ENCODE measurements at places on chromosomes 16 and 17.

- no peak for DNase-seq
These were observed 9.5 kb downstream of the PROCA1 start for GRCh38 chr17:28702026-28702751.

DNA sequence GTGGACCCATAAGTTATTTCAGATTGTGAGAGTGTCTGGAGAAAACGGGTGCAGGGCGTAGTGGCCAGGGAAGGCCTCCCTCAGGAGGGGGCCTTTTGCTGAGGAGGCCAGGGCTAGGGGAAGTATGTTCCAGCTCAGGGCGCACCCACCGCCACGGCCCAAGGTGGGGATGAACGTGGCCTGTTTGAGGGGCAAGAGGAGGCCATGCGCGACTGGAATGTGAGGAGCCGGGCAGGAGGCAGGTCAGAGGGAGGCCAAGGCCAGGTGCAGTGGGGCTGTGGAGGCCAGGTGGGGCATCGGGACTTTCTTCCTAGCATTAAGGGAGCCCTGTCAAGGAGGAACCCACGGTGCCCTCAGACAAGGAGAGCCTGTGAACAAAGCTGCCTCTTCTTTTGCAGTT lies 26.7 kb downstream of the SLC12A3 start:
- DNase-seq: no peak

- no peak for DNase-seq
These were observed 23.6 kb downstream of the RAB11FIP4 start for GRCh38 chr17:31415004-31415454.

DNA sequence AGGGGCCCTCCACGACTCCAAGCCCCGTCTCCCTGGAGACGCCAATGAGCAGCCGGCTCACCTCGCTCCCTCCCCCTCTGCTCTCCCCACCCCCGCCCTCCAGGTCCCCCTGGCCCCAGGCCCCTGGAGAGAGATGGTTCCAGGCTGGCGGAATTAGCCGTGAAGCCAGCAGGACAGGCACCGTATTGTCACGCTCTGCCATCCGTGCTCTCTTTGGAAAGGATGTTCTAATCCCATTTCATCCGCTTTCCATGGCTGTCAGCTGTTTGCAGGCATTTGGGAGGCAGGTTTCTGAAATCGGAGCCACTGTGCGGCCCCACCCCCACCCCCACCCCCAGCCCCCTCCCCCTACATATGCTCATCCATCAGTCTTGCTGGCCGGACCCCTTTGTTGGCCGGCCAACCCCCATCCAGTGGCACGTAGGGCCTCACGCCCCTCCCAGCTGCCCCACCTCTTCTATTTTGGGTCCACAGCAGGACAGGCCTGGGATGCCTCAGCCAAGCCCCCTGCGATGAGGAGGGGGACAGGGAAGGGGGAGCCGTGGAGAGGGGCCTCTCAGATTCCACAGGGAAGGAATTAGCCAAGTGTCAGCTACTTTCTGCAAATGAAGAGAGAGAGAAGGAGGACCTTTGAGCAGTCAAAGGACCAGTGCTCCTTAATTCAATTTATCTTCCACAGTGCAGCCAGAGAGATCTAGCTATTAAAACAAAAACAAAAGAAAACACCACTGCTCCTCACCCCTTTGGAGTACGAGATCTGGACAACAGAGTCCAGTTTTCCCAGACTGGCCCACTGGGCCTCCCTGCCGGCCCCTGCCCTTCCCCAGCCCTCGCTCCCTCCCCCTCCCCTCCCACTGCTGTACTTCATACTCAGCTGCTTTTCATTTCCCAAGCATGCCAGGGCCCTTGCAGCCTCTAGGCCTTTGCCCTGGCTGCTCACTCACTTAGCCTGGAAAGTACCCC lies 30.7 kb downstream of the SDK2 start:
- no peak for DNase-seq

GRCh38 chr17:72005332-72006163 lies 115.3 kb upstream of the SOX9 start:
- no peak for DNase-seq
